ENCODE measurements at places on chromosomes 13 and 19.
A peak's percentile ranks its signal among the peaks of the same experiment; 100 is the strongest.

GRCh38 chr13:31880851-31881494, 141.6 kb downstream of the RXFP2 start:
- DNase-seq: no peak

DNA sequence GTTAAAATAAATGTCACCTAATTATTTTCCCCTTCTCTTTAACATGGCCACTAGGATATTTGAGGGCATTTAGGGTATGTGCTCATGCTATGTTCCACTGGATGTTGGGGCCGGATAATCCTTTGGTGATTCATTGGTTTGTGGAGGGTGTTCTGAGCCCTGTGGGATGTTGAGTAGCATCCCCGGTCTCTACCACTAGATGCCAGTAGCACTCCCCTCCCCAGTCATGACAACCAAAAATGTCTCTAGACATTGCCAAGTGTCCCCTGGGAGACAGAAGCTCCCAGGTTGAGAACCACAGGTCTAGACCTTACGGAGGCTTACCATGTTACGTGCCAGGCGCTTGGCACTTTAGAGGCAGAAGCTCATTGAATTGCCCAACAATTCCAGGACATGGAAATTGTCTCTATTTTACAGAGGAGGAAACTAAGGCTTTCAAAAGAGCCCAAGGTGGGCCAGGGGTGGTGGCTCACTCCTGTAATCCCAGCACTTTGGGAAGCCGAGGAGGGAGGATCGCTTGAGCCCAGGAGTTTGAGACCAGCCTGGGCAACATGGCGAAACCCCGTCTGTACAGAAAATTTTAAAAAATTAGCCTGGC, 14.1 kb downstream of the SHANK1 start:
- no peak for DNase-seq

DNA sequence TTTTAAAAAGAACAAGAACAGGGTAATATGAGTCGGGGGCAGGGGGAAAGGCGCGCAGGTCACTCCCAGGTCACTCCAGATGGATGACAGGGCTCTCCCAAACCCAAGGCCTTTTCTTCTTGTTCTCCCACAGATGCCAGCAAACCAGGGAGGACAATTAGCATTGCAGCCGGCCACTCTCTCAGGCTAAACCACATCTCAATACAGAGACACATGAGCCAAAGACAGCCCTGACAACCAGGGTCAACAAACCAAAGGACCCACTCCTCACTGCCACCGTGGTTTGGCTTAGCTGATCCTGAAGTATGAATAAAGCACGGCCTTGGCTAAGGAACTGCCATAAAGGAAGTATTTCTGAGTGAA, 47.3 kb downstream of the LATS2 start:
- DNase-seq: no peak

GRCh38 chr19:29375429-29376119, 150.2 kb upstream of the VSTM2B start:
- DNase-seq: no peak

GRCh38 chr13:23787464-23787863, 101.7 kb downstream of the MIPEP start:
- no peak for DNase-seq

GRCh38 chr13:26992951-26993719, 178.5 kb downstream of the USP12 start:
- DNase-seq: no peak

GRCh38 chr19:57406516-57407123, 4.3 kb upstream of the ZNF17 start:
- DNase-seq: no peak

DNA sequence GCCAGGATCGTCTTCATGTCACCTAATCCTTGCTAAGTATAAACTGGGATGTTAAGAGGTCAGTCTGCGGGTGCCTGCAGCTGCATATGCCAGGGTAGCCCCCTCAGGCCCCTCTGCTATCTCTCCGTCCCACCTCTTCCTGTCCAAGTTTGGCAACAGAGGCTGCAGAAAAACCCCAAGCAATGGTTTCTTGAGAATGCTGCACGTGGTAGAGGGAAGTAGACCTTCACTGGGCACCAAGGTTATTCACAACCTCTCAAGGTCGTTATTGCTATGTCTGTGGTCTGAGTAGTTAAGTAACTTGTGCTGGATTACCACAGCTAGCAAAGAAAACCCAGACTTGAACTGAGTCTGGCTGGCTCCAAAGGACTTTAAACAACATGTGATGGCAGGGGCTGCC, 77.9 kb upstream of the XPO4 start:
- DNase-seq: no peak

DNA sequence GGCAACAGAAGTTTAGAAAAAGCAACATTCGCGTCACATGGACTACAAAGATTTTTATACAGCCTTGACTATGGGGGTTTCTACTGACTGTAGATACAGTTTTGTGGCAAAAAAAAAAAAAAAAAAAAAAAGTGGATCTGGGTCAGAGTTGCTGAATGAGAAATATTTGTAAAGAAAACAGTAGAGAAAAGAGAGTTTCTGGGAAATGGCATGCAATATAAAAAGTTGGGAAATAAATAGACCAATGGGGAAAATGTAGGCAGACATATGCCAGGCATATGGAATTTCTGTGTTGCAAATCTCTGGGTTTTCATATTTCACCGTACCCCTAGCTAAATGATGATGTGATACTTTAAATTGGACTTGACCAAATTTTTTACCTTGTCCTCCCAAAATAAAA, 315.3 kb downstream of the EFNB2 start:
- no peak for DNase-seq

GRCh38 chr13:73000027-73000674, 58.7 kb upstream of the KLF5 start:
- no peak for DNase-seq

GRCh38 chr19:47697863-47698609, 15.2 kb upstream of the EHD2 start:
- no peak for DNase-seq

GRCh38 chr13:27595055-27595811, 25.1 kb downstream of the LNX2 start:
- DNase-seq: no peak

DNA sequence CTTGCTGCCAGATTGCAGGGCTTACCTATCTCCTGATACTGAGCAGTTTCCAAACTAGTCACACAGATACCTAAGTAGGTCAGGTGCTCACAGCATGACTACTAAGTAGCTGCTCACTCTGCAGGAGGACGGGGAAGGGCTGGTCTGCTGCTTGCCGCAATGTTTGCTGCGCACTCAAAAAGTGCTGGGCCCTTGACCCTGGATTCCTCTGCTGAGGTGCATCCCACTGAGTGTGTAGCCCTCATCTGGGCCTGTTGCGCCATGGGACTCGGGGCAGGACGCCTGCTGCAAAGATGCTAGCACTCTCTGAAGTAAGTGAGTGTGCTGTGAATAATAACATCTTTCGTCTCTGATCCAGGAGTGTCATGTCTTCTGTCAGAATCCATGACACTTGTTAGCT, 59.2 kb upstream of the MEDAG start:
- DNase-seq: no peak

DNA sequence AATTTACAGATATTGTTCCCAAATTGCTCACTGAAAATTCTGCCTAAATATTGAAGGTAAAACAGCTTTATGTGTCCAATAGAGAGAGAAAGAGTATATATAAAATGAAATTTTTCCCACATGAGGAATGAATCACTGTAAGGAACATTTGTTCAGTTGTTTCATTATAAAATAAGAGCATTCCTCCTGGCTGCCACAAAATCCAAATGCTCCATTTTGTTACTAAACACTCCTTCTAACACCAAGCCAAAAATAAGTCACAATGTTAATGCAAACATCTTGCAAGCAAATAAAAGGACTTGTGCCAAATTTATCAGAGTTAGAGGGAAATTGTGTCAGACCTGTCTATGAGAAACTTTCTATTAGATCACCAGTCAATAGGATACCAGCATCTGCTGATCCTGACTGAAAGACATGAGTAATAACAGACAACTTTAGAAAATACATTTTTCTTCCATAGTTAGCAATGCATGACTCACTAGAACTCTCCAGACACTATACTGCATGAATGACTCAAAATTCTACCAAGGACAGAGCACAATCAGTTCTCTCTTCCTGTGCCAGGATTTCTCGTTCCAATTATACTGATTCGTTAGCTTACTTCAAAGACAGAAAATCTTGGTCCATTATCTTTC, 83.5 kb upstream of the FNDC3A start:
- no peak for DNase-seq

- DNase-seq: no peak
These were observed 11.6 kb downstream of the ADPRHL1 start for GRCh38 chr13:113441661-113442060.

- DNase-seq: no peak
These were observed 211.6 kb downstream of the DNAJC15 start for GRCh38 chr13:43235028-43235427.

GRCh38 chr19:47427241-47428176, 8.2 kb upstream of the MEIS3 start:
- DNase-seq: no peak

DNA sequence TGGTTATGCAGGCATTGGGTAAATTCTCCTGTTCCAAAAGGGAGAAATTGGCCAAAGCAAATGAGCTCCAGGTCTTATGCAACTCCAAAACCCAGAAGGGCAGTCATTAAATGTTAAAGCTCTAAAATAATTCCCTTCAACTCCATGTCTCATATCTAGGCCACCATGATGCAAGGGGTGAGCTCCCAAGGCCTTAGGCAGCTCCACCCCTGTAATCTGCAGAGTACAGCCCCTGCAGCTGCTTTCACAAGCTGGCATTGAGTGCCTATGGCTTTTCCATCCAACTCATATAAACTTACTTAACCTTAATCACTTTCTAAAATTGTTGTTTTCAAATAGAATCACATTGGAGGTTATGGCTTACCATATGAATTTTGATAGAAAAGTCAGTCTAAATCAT, 44.7 kb upstream of the ZNF429 start:
- DNase-seq: no peak

GRCh38 chr19:4390567-4391305, 9.6 kb downstream of the SH3GL1 start:
- no peak for DNase-seq

DNA sequence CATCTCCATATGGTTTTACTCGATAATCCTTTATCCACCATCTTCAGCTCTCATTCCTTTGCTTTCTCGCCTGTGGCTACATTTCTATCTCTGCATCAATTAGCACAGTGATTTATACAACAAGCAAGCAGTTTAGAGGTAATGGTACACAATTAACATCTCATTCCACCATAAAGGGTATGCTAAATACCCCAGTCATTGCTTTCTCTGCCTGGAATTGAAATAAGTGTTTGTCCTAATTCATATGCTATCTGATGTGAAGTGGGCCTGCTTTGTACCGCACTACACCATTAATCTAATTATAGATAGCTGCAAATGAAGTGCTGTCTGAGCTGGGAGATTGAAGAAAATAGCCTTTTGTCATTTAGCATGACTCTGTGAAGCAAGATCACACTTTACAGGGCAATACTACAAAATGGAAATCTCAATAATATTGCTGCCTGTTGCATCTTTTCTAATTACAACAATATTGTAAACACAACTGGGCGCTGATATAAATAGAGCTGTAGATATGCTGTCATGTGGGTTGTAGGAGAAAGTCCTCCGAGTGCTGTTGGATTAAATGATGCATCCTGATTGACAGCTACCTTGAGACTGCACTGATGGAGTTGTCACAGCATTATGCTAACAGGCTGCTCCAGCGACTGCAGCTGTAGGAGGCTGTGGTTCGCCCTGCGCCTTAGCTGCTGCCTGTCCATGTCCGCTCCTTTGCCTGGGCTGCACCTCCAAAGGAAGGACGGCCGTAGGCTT, 78.2 kb downstream of the GGACT start:
- no peak for DNase-seq

DNA sequence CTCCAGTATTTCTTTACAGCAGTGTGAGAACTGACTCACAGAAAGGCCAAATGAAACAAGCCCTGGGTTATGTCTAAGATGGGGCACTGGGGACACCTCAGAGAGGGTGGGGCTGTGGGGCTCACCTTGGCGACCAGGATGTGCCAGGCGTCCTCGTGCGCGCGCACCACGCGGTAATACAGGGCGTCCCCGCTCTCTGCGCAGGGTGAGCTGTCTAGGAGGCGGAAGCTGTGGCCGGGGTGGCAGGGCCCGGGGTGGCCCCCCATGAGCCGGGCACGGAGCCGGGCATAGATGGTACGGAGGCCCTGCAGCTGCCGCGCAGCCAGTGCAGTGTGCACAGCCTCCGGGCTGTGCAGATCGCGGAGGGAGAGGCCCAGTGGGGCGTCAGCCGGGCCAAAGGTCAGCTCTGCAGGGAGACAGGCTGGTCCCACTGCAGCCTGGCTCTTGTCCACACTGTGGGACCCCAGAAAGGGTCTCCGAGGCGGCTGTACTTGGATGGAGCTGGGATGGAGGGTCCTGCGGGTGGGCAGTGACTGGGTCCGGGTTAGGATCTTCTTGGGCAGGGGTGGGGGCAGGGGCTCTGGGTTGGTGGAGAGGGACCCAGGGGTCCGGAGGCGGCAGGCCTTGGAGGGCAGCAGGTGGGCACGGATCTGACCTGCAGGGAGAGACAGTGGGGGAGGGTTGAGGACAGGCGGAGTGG, 3.4 kb downstream of the PEAK3 start:
- no peak for DNase-seq

GRCh38 chr19:4396949-4397783, 3.2 kb downstream of the SH3GL1 start:
- DNase-seq: no peak

- peak; percentile 89 for DNase-seq
These were observed 3.7 kb downstream of the ANGPTL8 start for GRCh38 chr19:11242864-11243797.

GRCh38 chr19:1780272-1780958, 27.1 kb downstream of the ONECUT3 start:
- DNase-seq: no peak

Data from coronary artery (tissue), 2 donors.